ENCODE measurements at places on chromosomes 12 and 14. TPM values are rescaled to one million over a fixed set of nuclear protein-coding genes. Genes with fewer than 3 reads are reported as not detected.

The ABHD12B gene
- not detected for total RNA-seq

The MAP3K9 gene
- 9.4 TPM for total RNA-seq

The CLEC1B gene
- 0.95 TPM for total RNA-seq

DNA sequence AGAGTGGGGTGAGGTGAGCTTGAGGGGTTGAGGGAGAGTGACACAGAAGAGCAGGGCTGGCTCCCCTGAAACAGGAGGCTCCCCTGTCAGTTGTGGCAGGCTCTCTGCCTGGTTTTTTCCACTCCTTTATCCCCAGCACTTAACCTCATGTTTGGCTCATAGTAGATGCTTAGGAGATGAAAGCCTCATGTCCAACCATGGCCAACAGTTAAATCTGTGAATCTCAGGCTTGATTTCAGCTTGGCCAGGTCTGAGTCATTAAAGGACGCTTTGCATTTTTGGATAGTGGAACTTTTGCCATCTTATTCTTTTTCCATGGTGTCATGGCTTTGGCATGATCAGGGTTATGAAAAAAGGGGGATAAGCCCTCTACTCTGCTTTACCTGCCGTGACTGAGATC lies 117.2 kb downstream of the CACNA1C start:
- DNase-seq, result no peak
- H3K4me3 ChIP-seq, result no peak overlapping the region
- H3K27ac ChIP-seq, result no peak overlapping the region
- no peaks in the 10 kb centered on the region for H3K36me3 ChIP-seq
- no peaks in the 10 kb centered on the region for H3K27me3 ChIP-seq

DNA sequence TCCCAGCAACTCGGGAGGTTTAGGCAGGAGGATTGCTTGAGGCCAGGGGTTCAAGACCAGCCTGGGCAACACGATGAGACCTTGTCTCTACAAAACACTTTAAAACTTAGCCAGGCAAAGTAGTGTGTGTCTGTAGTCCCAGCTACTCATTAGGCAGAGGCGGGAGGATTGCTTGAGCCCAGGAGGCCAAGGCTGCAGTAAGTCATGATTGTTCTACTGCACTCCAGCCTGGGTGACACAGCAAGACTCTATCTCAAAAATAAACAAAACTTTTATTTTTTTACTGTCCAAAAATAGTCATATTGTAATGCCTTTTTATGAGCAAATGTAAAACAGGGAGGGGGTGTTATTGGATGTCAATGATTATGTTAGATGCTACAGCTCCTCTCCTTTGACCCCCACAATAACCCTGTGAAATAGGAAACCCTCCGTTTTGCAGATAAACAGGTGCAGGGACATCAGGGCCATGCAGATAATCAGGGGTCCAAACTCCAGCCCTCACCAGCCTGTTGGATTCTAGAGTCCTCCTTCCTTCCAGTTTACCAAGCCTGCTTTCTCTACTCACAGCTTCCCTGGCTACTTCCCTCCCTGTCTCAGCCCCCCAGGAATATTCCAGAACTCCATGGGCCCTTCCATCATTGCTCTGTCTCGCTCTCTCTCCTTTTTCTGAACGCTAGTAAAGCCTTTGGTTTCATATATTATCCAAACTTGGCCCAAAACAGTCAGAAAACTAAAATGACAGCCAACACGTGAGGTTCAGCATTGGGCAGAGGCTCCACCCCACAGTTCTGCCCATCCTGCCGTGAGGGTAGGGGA lies 5.9 kb upstream of the FBLN5 start:
- H3K27me3 ChIP-seq, result no peaks in the 10 kb centered on the region
- no peak for DNase-seq
- H3K27ac ChIP-seq, result no peak overlapping the region
- no peaks in the 10 kb centered on the region for H3K36me3 ChIP-seq
- no peak overlapping the region for H3K4me3 ChIP-seq

All from lower lobe of right lung (tissue), 2 donors.